ENCODE measurements at places on chromosomes 3 and 15. TPM values are rescaled to one million over a fixed set of nuclear protein-coding genes. Genes with fewer than 3 reads are reported as not detected.

- H3K4me1 ChIP-seq = no peaks in the 10 kb centered on the region
- no peak overlapping the region for H3K27ac ChIP-seq
- no peaks in the 10 kb centered on the region for H3K27me3 ChIP-seq
- no peaks in the 10 kb centered on the region for H3K36me3 ChIP-seq
Measured at GRCh38 chr3:133713347-133713746, 32.8 kb upstream of the TF start.

- DNase-seq = no peak
- no peak overlapping the region for H3K4me3 ChIP-seq
- no peaks in the 10 kb centered on the region for H3K36me3 ChIP-seq
Measured at GRCh38 chr3:196323016-196323415, 5.0 kb upstream of the DYNLT2B start.

The ASB14 gene
- not detected for total RNA-seq

The TRIM42 gene
- total RNA-seq = not detected

The XCR1 gene
- total RNA-seq = not detected
